ENCODE measurements at places on chromosomes 7 and 10. TPM values are rescaled to one million over a fixed set of nuclear protein-coding genes. Genes with fewer than 3 reads are reported as not detected.

Gene GPR85
- 13.2 TPM for total RNA-seq

Gene COL26A1
- total RNA-seq: 0.10 TPM

Gene ADGRA1
- total RNA-seq: 0.81 TPM

- DNase-seq: no peak
These were observed 1.7 kb upstream of the CCDC201 start for GRCh38 chr7:45874408-45875131.

GRCh38 chr10:69409176-69409495, 7.6 kb downstream of the TACR2 start:
- no peak for DNase-seq

DNA sequence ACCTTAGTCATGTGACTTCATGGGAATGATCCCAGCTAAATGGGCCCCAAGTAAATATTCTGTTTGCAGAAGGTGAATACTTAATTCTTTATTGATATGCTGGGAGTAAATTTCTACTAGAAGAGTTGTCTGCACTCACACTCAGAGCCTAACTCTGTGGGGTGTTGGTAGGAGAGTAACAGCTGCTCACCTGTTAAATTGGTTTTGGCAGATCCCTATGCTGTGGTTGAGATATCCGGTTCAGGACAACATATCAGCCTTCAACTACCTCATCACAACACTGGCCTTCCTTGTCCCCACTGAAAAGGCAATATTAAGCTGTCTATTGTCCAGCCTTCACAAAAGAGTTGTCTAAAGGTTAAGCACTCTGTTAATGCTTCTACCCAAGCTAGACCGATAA, 738.3 kb downstream of the INHBA start:
- DNase-seq: no peak

DNA sequence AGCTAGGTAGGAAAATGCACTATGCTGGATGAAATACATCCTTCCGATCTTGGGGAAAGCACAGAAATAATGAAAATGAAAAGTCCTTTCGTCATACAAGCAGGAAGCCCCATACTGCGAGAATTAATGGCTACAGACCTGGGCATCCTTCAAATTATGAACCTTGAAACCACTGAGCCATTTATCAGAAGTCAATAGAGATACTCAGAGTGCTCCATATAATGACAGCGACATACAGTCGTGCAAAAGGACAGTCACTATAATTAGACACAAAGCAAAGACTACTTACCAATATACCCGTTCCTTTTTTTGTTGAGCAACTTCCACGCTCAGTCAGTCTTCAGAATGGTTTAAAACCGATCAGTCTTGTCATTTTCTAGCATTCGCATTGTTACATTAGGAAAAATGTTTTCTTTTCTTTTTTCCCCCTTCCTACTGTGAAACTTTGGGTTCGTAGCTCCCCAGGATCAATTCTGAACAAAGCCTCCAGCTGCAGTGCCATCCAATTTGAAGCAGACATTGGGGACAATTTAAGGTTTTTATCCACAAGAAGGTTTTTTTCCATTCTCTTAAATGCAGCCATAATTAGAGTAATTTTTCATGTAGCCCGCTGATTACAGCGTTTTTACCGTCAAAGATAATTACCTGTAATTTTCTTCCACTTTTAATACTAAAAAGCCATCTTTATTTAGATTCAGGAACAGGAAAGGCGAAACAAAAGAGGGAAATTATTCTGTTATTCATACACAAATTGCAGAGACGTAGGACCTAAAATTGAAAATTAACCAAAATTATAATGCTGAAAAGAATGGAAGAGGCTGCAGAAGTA, 6.4 kb downstream of the DLX6 start:
- no peak for DNase-seq

- no peak for DNase-seq
These were observed 45.5 kb downstream of the CASTOR2 start for GRCh38 chr7:75010036-75010435.

- DNase-seq: peak; percentile 27
These were observed 160.7 kb downstream of the NXPH1 start for GRCh38 chr7:8594115-8594514.

- no peak for DNase-seq
These were observed 246.0 kb downstream of the ELFN1 start for GRCh38 chr7:1915956-1916600.

GRCh38 chr10:28986117-28986792, 302.6 kb upstream of the LYZL1 start:
- DNase-seq: no peak

Measured in SJCRH30 (cell line).